ENCODE measurements at places on chromosomes 12 and 14. TPM values are rescaled to one million over a fixed set of nuclear protein-coding genes. Genes with fewer than 3 reads are reported as not detected.

The DLGAP5 gene
- 24.3 TPM for total RNA-seq

The ACOT6 gene
- not detected for total RNA-seq

GRCh38 chr12:19058235-19059021 is 71.1 kb upstream of the PLEKHA5 start:
- no peak for ATAC-seq

DNA sequence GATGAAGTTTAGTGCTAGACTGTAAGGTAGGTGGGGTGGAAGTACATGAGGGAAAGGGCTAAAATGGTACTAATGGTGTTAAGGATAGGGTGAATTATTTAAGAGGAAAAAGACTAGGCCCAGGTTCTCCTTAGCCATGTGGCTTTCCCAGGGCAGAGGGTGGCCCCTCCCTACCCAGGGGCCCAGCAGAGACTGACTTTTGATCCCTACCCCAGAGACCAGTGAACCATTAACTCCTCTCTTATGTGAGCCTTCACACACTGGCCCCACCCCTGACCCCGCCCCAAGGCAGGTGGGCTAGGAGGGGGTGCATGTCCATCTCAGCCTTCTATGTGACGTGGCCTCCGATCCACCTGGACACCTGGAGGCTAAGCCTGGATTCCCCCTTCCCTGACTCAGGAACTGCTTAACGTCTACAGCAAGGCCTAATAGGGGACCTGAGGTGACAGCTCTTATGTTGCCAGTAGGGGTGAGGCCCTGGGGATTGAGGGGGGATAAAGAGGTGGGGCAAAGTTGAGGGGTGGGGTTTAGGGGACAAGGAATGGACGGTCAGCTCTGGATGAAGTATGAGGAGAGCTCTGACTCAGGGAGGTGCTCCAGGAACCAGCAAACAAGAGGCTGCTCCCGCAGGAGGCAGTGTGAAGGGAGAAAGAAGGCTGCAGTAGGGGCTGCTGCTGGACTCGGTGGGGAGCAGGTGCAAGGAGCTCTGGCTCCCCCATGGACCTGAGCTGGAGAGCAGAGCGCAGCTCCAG is 757 bp downstream of the SLC39A5 start:
- ATAC-seq = peak; percentile 19

DNA sequence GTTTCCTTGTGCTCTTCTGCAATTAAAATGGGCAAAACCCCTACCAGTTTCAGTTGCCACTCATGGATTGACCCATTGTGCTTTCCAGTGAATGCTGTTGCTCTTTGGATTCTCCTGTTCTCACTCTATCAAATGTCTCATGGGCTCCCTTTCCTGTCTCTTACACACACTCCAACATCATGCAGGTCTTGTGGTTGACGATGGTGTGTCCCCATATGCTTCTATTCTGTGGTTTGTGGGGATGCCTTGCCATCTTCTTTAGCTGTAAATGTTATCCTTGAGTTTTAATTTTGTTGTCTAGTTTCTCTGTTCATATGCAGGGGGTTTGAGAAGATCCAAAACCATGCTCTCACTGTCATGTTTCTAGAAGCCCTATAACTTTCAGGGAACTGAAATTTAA is 31.9 kb upstream of the FBXO34 start:
- ATAC-seq = no peak

All from motor neuron (in vitro differentiated cells).